ENCODE measurements at places on chromosomes 4 and X.

- no peak for DNase-seq
Measured at GRCh38 chr4:164384416-164384815, 369.5 kb upstream of the SMIM31 start.

- no peak for DNase-seq
Measured at GRCh38 chr4:102809190-102809589, 18.2 kb downstream of the UBE2D3 start.

DNA sequence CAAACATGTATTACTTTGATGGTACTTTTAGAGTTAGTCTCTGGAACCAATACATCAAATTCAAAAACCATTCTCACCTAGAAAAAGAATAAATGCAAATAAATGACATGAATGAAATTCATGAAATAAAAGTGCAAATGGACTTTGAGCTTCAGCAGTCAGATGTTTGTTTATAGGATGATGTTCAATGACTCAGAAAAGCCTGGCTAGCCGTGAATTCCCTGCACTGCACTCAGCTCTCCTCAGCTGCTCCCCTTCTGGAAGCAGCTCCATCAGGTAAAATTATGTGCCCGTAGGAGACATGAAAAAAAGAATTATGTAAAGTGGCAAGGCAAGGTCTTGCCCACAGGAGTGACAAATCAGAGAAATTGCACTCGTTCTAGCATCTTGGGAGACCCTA, 390.6 kb downstream of the GPM6A start:
- DNase-seq: no peak

- DNase-seq: no peak
Measured at GRCh38 chr4:25178838-25179261, 18.6 kb upstream of the SEPSECS start.

DNA sequence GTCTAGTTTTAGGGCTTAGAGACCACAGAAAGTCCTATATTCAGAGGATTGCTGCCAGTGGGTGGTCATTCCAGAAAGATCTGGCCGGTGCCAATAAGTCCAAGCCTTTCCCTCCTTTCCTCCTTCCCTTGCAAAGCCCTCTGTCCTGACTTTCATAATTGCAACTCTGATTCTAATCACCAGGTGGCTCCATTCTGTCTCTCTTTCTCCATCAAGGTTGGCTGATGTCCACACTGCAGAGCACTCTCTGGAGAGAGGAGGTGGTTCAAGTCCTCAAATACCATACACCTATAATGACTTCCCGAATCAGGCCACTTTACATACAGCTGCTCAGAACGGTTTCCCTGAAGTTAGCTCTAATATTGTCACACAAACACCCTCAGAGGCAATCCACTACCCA, 22.4 kb upstream of the ARMCX4 start:
- DNase-seq: no peak

DNA sequence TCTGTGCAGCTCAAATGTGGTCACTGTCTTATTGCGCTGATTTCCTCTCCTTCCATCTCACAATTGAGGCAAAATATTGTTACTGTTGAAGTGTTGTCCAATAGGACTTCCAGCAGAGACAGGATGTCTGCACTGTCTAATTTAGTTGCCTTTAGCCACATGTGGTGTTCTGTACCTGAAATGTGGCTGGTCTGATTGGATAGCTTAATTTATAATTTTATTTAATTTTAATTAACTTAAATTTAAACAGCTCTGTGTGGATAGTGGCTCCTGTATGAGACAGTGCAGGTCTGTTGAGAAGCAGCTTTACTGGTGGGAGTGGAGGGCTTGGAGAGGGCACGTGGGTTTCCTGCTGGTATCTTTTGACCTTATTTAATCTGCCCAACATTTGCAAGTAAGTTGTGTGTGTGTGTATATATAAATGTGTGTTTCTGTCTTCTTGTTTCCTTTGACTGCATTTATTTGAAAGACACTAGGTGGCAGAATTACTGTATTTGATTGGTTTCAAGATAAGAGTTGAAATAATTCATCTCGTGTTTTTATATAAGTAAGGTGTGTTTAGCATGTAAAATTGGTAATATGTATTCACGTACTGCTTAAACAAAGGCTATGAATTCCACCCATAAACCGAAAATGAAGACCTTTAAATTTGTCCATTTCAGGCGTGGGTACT, 55.3 kb upstream of the MSANTD1 start:
- DNase-seq: no peak

GRCh38 chr4:33882246-33882990, 2361.9 kb downstream of the ARAP2 start:
- no peak for DNase-seq

All from femur (tissue), 1 donor.